ENCODE measurements at places on chromosomes 2 and 18. TPM values are rescaled to one million over a fixed set of nuclear protein-coding genes. Genes with fewer than 3 reads are reported as not detected.

DNA sequence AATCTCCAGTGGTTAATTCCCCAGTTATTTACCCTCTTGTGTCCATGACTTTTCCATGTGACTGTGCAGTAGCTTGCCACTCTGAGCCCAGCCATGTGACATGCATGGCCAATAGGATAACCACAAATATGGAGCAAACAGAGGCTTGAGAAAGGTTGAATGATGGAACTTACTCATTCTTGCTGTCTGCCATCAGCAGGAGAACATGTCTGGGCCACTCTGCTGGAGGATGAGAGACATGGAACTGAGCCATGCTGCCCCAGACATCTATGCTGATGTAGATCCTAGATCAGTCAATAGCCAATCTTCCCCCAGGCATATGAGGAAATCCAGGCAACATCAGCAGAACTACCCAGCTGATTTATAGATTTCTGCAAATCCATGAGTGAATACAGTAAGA is 992.3 kb upstream of the FANCL start:
- DNase-seq, result no peak

DNA sequence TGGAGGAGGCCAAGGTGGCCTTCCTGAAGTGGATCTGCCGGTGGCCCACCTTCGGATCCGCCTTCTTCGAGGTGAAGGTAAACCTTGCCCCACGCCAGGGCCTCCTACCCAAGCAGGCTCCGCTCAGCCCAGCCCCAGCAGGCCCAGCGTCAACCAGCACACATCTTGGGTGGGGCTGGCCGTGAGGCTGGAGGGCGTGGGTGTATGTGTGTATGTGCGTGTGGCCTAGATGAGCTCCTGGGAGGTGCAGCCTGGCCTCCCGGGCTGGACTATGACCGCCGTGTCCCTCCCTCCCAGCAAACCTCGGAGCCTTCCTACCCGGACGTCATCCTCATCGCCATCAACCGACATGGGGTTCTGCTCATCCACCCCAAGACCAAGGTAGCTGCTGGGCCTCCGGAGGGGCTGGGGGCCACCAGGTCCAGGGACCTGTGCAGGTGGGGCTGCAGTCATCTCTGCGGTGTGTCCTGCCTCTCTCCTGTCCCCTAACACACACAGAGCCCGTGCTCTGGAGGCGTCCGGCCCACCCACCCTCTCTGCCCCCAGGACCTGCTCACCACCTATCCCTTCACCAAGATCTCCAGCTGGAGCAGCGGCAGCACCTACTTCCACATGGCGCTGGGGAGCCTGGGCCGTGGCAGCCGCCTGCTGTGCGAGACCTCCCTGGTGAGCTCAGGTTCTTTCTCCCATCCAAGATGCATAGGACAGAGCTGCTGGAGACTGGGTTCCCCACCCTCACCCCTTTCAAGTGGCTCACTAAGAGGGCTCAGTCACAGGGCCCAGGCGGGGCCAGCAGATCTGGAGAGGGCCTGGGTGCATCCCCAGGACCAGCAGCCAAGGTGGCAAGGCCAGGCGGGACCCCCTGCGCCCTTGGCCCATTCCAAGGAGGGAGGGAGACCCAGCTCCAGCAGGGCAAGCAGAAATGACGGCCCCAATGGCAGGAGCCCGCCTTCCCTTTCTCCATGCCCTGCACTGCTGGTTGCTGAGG is 9.4 kb upstream of the GPR17 start:
- DNase-seq, result no peak

Gene MAP3K19
- 0.78 TPM for polyA plus RNA-seq

Gene EFR3B
- 6.2 TPM for polyA plus RNA-seq

All from right renal cortex interstitium (tissue), 3 donors.